ENCODE measurements at places on chromosomes 7 and 10.

- DNase-seq, result no peak
Measured at GRCh38 chr7:98038321-98038720, 48.3 kb upstream of the OCM2 start.

DNA sequence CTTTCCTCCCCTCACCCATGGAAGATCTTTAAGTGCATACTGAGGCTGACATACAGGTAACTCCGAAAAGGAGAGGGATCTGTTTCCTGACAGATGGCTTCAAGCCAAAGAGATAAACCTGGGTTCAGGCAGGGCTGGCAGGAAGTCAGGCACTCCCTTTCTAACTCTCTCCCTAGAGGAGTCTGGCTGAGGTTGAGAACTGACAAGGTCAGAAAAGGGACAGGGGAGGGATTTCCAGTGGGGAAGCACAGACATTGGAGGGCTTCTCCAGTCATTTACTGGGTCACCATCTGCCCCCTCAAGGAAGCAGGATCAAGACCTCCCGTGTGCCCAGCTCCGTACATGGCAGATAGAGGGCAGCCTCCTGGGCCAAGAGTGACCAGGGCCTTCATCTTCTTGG is 31.6 kb downstream of the TLX1 start:
- DNase-seq, result no peak

GRCh38 chr7:115883629-115884028 is 146.9 kb downstream of the TFEC start:
- no peak for DNase-seq

DNA sequence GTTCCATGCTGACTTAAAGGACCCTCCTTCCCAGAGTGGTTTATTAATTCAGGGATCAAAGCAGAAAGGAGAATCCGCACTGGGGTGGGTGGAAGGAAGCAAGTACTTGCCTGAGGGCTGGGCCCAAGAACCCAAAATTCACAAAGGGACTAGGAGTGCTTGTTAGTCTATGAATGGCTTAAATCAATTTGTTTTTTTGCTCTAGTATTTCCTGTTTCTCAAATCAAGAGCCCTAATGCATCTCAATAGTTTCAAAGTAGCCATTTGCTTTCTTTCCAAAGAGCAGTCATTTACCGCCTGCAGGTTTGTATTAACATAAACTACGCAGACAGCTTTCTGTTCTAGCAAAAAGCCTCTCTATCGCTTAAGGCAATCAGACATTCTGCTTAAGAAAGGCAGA is 44.2 kb upstream of the SLC35G1 start:
- no peak for DNase-seq

GRCh38 chr10:28470873-28471651 is 61.9 kb upstream of the WAC start:
- DNase-seq, result no peak

DNA sequence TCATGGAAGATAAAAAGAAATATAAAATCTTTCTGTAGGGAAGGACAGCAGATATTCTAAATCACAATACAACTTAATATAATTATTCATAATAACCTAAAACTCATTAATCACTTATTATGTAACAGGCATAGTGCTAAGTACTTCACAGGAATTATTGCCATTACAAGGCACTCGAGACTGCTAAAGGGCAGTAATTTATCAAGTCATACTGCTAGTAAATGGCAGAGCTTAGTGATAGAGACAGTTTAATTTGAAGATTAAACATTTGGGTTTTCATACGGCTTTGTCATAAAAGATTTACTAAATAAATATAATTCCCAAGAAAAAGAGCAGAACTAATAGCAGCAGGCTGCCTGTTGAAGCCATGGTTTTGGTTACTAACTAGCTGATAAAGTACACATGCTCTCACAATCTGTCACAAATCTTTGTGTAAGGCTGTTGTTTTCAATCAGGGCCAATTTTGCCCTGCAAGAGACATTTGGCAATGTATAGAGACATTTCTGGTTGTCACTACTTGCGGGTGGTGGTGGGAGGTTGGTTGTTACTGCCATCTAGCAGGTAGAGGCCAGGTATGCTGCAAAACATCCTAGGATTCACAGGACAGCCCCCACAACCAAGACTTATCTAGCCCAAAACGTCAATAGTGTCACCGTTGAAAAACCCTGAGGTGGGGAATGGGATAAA is 233.3 kb upstream of the CACNA2D1 start:
- DNase-seq, result no peak

GRCh38 chr7:98685541-98685940 is 68.5 kb downstream of the NPTX2 start:
- no peak for DNase-seq

DNA sequence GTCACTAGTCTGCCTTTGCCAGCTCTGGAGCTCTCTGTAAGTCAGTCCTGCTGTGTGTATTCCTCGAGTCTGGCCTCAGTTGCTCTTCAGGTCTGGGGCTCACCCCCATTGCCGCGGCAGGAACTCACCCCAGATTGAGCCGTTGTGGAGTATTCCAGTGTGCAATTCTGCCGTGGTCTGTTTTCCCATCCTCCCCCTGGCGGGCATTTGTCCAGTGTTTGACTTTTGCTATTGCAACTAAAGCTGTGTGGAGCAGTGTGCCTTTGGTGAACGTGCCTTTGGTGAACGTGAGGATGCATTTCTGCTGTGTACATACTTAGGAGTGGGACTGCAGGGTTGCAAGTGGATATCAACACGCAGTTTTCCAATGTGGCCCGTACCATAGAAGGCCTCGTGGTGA is 134.5 kb downstream of the FAM53B start:
- DNase-seq, result no peak

- no peak for DNase-seq
Measured at GRCh38 chr10:55214608-55215007, 413.6 kb upstream of the PCDH15 start.

DNA sequence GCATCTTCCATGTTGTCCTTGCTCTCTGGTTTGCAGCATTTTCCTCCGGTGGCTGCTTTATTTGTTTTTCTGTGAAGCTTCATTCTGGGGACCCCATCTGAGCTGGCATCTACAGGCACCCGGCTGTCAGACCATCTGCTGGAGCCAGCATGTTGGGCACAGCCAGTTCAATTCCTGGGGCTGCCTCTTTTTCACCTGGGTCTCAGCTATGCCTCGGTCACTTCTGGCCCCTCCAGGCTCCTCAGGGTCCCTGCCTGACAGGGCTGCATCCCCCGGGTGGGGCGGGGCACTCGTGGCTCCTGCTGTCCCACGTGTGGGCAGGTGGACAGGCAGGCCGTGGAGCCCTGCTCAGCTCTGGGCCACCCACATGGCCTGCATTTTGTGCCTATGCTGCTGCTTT is 8.1 kb downstream of the SCART1 start:
- DNase-seq, result no peak

DNA sequence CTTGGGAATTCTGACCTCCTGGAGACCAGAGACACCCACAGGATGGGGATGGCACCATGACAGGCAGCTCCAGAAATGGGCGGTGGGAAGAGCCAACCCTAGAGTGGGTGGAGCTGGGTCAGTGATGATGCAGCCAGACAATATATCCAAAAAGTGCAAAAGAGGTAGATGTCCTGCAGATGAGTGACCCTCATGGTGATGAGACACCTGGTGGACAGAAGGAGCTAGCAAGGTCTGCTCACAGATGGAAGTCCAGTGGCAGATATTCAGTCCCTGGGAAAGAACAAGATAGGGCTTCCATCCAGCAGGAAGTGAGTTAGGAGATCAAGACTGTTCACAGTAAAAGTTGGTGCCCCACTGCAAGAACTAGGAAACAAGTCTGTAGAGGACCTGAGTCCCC is 19.2 kb upstream of the GRB10 start:
- no peak for DNase-seq

DNA sequence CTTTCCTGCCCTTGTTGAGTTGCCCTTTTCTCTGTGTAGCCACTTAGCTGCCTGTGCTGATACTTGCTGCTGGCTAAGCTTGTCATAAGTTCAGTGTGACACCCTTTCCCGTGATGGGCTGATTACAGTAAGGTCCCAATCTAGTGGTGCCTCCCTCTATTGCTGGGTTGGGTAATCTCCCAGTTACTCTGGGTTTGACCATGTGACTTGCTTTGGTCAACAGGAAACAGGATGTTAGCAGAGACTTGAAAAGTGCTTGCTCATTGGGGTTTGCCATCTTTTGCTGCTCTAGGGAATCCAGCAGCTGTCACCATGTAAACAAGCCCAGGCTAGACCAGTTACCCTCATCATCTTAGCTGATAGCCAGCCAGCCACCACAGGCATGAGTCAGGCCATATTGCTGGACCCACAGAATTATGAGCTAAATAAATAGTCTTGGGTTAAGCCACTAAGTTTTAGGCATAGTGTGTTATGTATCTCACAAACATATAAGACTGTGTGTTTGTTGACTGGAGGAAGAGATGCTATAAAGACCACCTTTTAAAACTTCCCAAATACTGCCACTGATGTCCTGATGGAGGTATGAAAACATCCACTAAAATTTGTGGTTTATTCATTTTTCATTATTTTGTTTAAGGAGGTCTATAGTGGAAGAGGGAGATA is 4.0 kb upstream of the LEP start:
- peak; percentile 50 for DNase-seq

DNA sequence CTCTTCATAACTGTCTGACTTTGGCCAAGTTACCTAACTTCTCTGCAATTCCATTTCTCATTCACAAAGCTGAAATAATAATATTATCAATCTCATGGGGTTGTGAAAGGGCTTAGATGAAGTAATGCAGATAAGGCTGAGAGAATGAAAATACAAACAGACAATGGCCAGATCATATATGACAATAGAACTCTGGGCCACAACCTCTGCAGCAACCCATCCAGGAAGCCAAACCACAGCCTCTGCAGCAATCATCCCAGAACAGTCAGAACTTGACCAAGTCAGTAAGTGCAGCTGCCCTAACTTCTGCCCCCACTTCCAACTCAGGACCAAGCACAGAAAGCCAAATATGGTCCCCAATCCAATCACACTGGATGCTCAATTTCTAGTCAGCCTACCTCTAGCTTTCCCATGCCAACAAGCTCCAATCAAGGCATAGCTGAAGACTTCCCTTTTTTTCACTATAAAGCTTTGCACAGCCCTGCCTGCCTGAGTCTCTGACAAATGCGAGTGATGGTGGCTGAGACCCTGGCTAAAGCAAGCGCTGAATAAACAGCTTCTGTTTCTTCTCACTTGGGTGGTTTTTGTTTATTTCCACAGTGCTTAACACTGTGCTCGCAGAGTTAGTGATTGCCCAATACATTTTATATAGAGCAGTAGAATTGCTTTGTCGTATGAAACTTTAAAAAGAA is 34.8 kb upstream of the TNPO3 start:
- DNase-seq, result no peak

- DNase-seq, result peak; percentile 82
Measured at GRCh38 chr10:91349381-91349780, 60.8 kb upstream of the HECTD2 start.

DNA sequence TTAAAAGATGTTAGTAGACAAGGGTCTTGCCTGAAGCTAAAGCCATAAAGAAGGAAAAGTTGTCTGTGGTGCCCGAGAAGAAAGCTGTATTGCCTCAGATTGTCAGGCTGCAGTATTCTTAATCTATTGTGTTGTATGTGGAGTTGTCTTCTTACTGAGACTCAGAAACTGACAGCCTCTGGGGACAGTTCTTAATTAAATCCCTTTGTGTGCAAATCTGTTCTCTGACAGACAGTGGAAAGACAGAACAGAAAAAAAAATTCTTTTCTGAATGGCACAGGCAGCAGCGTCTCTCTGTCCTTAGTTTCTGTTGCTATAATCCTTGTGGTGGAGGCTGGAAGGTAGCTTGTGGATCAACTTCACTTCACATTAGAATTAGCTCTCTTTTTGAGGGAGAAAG is 16.8 kb downstream of the VWC2 start:
- DNase-seq, result no peak

DNA sequence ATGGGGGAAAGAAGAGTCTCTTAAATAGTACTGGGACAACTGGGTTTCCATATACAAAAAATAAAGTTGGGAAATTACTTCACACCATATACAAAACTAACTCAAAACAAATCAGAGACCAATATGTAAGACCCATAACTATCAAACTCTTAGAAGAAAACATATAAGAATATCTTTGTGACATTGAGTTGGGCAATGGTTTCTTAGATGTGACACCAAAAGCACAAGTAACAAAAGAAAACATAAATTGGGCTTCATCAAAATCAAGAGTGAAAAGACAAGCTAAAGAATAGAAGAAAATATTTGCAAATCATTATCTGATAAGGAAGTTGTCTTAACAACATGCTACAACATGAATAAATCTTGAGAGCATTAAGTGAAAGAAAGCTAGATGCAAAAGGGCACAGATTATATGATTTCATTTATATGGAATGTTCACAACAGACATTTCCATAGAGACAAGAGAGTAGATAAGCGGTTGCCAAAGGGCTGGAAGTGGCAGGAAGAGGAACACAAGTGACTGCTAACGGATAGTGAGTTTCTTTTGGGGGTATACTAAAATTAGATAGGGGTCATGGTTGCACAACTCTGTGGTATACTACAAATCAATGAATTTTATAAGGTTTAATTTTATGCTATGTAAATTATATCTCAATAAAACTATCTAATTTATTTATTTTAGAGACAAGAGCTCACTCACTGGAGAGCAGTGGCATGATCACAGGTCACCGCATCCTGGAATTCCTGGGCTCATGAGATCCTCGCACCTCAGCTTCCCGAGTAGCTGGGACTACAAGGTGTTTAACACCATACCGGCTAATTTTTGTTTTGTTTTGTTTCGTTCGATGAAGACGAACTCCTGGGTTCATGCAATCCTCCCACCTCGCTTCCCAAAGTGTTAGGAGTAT is 35.4 kb downstream of the JMJD1C start:
- DNase-seq, result no peak

DNA sequence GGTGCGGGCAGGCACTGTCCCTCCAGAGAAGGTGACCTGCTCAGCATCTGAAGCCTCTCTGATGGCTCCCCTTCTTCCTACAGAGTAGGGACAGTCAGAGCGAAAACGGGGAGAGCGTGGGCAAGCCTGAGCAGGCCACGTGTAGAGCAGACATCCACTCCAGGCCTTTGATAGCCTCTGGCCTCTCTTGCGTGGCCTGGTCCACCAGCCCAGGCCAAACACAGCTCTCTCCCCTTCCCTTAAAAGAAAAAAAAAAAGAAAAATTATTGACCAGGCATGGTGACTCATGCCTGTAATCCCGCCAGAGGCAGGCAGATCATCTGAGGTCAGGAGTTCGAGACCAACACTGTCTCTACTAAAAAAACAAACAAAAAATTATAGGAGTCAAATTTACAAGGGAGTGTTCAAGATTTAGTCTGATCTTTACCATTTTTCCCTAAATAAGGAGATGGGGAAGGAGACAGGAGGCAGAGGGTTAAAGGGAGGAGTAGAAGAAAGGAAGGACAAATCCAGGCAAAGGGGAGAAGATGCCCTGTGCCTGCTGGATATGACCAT is 84.8 kb downstream of the PLXNA4 start:
- DNase-seq, result no peak

DNA sequence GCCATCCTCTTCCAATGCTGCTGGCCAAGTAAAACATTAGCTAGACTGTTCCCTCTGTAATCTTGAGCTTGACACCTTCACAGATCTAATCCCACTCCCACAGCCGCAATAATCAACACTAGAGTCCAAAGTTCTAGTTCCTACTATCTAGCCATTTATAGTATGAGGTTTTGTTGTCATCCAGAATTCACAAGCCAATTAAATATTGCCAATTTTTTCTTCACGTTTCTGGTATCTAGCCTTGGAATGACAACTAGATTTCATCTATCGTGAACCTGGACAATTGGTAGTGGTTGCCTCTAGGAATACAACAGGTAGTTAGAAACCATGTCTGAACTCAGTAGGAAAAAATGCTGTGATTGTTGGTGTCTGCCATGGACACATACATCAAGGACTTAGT is 10.4 kb downstream of the WASL start:
- no peak for DNase-seq
